ENCODE measurements at places on chromosomes 5 and 9.
A peak's percentile ranks its signal among the peaks of the same experiment; 100 is the strongest.

DNA sequence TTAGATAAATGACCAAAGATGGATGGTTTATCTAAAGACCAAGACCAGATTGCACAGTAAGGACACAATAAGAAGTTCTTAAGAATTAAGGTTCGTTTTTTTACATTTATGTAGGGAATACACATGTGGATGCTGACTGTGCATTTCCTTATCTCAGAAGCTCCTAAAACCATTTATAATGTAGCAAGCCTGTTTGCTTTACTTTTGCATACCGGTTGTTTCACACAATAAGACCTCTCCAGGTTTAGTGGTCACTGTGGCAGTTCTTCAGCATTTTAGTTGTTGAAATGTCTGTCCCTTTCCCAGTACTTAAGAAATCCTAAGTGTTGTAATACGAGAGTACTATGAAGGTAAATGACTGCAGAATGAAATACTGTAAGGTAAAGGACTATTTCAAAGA is 43.6 kb downstream of the BASP1 start:
- no peak for DNase-seq

DNA sequence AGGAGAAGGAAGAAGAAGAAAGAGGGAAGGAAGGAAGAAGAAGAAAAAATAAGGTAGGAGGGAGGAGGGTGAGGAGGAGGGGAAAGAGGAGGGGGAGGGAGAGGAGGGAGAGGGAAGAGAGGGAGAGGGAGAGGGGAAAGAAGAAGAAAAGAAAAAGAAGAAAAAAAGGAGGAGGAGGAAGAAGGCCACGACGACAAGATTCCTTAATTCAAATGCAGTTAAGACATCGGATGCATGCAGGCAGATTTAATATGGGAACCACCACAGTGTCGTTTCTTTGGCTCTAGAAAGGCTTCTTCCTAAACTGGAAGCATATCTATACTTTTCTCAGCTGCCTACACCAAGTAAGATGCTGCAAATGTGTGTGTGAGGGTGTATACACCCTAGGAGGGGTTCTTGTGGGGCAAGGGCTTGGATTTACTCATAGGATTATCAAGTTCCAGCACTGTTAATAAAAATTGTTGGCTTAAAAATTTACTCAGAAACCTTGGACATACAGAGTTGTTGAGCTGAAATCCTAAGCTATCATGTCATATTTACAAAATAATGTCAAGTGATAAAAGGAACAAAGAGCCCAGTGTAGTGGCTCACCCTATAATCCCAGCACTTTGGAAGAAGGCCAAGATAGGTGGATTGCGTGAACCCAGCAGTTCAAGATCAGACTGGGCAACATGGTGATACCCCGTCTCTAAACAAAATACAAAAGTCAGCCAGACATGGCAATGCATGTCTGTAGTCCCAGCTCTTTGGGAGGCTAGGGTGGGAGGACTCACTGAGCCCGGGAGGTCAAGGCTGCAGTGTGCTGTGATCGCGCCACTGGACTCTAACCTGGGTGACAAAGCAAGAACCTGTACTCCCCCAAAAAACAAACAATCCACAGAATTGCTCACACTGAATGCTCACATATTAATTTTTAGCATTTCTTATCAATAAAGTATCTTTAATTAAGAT is 108.5 kb downstream of the UBAP2 start:
- no peak for DNase-seq

DNA sequence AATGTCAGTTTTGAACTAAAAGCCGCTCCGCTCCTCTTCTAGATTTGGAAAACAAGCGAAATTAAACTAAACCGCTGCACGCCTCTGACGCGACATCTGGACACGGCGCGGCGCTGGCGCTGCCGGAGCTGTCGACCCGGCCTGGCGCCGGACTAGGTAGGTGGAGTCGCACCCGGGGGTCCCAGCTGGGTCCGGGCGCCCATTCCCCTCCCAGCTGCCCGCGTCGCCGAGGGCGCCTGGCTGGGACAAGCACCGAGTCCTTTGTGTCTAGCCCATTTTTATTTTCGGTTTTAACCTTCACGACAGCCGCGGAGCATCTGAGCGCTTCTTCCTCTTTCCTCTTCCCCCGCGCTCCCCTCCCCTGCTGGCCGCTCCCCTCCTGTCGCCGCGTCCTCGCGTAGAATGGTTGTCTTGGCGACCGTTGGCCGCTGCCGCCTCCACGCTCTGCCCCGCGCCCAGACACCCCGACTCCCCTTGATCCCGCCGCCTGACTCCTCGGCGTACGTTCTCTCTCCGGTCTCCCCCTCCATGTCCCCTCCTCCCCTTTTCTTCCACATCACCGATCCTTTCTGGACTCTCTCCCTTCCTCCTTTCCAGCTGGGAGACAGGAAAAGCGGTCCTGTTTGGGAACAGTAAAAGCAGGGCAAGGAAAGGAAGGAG is 545 bp downstream of the CDKN2B-AS1 start:
- peak; percentile 54 for DNase-seq

GRCh38 chr9:89686126-89686525 is 81.3 kb downstream of the GADD45G start:
- no peak for DNase-seq

DNA sequence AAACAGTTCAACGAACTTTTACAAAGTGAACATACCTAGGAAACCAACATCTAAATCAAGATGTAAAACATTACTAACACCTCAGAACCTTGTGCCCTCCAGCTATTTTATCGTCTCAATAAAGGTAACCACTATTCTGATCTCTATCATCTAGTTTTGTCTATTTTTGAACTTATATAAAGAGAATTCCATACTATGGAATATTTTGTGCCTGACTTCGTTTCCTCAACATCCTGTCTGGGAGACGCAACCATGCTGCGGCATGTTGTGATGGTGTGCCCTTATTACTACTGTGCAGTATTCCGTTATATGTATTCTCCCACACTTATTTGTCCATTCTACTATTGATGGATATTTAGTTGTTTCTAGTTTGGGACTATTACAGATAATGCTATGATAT is 99.2 kb downstream of the NR6A1 start:
- DNase-seq: no peak

GRCh38 chr9:21592063-21592338 is 109.9 kb upstream of the IFNE start:
- DNase-seq: no peak

- no peak for DNase-seq
Observed at GRCh38 chr9:69871118-69871834, 50.7 kb downstream of the CFAP95 start.

- DNase-seq: no peak
Observed at GRCh38 chr5:6449465-6450158, 953 bp downstream of the UBE2QL1 start.

DNA sequence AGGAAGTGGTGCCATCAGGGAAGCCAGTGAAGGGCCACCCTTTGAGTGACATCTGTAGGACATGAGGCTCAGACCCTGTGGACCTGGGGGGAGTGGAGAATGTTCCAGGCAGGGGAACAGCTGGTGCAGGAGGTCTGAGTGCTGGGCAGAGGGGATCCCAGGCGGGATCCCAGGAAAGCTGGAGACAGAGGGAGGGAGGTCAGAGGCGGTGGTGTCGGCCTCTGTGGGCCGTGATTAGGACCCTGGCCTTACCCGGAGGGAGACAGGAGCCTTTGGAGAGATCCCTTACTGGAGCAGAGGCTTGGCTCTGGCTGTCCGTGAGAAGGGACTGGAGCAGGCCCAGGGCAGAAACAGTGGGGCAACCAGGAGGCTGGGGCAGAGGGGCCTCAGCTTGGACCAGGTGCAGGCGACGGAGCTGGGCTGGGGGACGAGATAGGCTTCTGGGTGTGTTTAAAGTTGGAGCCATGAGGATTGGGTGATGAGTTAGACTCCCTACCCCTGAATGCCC is 12.1 kb upstream of the GRHPR start:
- DNase-seq: no peak

- DNase-seq: no peak
Observed at GRCh38 chr5:65902104-65902503, 24.3 kb upstream of the ERBIN start.

DNA sequence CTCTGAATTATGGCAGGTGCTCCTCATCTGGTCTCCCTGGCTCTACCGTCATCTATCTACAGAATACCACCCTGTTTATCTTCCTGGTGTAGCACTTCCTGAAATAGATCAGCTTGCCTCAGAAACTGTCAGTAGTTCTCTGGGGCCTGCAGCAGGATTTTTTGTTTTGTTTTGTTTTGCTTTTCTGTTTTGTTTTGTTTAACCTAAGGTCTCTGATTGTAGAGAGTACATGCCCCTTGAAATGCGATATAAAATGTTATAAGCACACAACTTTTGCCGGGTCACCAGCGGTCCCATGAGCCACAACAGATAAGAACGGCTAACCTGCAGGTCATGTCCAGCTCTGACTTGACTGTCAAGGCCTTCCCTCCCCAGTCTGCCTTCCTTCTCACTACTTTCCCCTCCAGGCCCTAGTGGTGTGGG is 26.6 kb upstream of the CREBRF start:
- no peak for DNase-seq

DNA sequence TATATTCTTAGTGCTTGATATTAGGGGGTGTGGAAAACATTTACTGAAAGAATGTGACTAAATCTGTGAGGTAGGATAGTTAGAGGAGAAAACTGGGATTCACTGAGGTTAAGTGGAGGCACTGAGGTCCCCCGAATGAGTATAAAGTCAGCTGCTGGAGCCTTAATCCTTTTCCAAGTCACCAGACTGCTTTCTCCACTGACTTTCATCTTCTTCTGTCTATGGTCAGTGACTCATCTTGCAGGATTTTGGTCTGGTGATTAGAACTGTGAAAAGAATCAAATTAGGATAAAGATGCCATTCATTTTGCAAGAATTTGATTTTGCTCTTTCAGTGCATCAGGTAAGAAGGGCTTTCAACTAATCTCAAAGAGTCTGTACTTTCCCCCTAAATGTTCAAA is 89.3 kb upstream of the ALDH1A1 start:
- no peak for DNase-seq

DNA sequence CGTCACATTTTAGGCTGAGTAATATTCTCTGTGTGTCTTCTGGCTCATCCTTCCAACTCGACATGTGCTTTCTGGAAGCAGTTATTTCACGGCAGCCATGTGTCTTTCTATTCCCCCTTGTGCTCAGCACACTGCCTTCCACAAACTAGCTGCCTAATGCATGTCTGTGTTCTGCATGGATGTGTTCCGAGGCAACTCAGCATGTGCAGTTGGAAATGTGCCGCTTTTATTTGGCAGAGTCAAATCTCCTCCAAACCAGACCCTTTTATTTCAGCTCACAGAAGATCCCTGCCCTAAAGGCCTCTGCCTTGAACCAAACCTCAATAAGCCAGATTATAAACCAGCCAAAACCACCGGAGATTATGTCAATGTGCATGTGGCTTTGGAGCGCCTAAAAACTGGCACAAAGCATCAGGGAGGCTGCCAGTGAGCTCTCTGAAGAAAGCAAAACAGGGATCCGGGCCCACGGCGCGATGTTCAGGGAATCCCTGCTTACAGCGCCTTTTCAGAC is 360.2 kb downstream of the DEPDC1B start:
- no peak for DNase-seq

DNA sequence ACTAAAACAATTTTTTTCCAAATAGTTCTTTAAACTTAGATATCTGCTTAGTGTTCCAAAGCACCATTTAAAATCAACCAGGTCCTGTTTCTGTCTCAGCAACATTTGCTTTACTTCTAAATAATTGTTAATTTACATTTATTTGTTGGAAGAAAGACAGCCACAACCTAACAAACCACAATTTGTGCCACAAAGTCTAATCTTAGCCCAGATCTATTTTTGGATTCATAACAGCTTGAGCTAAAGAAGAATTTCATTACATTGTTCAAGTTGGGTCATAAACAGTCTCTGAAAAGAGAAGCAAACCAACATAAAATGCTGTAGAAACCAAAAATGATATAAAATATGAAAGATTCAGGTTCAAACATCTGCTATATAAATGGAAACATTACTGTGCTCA is 24.4 kb downstream of the MLLT3 start:
- DNase-seq: no peak

- no peak for DNase-seq
Observed at GRCh38 chr9:107881626-107882300, 392.2 kb upstream of the KLF4 start.

GRCh38 chr5:153659039-153659736 is 168.7 kb downstream of the GRIA1 start:
- DNase-seq: no peak

- no peak for DNase-seq
Observed at GRCh38 chr9:116313638-116314037, 160.0 kb downstream of the PAPPA start.

DNA sequence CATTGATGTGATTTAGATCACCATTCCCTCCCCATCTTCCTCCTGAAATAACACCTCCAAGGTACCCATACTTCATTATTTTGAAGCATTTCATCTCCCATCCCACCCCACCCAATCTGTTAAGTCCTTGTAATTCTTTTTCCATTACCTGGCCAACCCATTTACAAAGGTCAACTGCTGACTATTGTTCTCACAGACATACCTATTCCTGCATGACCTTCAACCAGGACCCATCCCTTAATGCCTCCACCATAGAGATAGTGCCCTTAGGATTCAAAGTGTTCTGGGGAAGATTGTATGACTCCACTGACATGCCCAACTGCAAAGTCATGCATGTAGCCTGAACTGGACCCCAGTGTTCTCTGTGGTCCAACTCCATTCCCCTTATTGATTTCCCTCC is 91.2 kb downstream of the NLN start:
- DNase-seq: no peak

GRCh38 chr5:102279711-102280110 is 16.4 kb downstream of the SLCO4C1 start:
- DNase-seq: no peak

DNA sequence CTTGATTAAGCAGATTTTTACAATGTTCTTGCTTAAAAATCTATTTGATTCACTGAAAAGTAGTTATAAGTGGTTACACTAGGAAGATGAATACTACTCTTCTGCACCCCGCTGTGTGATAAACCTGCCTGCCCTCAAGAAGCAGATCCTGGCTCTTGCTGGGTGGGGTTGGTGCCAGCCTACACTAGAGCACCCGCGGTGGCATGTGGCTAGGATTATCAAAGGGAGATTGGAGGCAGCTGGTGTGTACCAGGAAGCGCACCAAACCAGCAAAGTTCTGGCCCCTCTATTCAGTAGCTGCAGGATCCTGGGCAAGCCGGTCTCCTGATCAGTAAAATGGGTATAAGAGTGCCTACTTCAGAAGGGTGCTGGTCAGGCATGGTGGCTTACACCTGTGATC is 43.5 kb downstream of the PRLR start:
- no peak for DNase-seq

GRCh38 chr9:109901201-109901600 is 121.2 kb downstream of the PALM2AKAP2 start:
- no peak for DNase-seq

- DNase-seq: no peak
Observed at GRCh38 chr5:73302797-73303147, 129.8 kb downstream of the TMEM174 start.
